HL-60 (cell line): ENCODE measurements at places on chromosomes 12 and 14.

- no peak for DNase-seq
Measured at GRCh38 chr14:103521438-103521950, 1.1 kb downstream of the CKB start.

- DNase-seq: peak; percentile 22
Measured at GRCh38 chr12:49578471-49579112, 10.7 kb upstream of the MCRS1 start.

DNA sequence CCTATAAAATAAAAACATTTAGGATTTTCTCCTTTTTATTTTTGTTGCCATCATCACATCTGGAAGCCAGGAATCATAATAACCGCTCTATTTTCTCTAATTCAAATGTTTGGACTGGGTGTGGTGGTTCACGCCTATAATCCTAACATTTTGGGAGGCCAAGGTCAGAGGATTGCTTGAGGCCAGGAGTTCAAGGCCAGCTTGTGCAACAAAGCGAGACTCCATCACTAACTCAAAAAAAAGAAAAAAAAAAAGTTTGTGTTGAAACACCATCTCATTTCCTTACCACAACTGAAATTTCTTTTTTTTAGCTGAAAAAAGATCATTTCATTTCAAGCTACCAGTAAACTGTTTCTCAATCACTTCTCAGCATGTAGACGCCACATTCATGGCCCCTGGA lies 8.8 kb upstream of the BAZ1A start:
- peak; percentile 25 for DNase-seq

- no peak for DNase-seq
Measured at GRCh38 chr14:20602583-20602982, 11.4 kb upstream of the RNASE12 start.

DNA sequence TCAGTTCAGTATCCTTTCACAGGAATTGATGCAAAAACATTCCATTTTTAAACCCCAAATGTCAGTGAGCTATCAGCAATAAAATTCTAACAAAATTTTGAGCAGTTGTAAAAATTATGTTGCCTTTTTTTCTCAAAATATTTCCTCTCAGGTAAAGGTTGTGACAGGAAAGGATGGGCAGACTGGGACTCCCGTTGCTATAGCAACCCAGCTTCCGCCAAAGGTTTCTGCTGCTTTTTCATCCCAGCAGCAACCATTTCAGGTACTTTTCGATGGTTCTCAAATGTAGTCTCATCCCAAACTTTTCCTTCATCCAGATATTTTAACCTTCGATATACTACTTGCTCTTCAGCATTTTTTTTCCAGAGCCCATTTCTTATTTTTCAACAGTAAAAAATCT lies 13.6 kb downstream of the EP400 start:
- DNase-seq: no peak

DNA sequence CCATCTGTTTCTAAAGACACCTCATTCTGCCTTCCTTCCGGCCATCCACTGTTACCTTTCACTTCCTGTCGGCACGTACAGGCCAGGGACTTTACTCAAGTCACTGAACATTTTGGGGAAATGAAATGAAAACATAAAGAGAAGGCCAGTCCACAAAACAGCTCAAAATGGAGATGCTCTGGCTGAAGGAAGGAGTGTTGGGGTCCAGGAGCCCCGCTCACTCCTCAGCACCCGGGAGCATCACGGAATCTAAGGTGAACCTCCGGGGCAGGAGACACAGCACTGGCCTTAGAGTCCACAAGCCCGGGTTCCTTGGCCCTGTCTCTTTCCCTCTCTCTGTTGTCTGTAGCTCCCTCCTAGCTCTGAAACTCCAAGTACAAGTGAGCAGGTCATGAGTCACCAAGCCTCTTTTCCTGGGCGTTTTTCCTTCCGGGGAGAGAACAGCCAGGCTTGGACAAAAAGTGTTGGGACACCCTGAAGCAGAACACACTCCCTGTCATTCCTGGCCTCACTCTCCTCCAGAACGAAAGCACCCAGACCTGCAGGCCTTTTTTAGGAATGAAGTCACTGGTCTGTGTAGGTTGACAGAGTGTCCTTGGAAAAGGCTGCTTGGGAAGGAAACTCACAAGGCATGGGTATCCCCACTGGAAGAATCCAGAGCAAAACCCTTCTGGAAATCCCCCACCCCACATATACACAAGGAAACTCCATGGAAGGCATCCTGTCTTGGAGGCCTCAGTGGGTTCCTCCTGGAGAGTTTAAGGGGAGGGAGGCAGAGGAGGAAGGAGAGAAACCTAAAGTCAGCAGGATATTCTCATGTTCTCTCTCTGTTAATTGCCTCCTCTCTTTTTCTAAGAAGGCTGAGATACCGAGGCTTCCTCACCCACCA lies 245.3 kb downstream of the ZFP36L1 start:
- no peak for DNase-seq

DNA sequence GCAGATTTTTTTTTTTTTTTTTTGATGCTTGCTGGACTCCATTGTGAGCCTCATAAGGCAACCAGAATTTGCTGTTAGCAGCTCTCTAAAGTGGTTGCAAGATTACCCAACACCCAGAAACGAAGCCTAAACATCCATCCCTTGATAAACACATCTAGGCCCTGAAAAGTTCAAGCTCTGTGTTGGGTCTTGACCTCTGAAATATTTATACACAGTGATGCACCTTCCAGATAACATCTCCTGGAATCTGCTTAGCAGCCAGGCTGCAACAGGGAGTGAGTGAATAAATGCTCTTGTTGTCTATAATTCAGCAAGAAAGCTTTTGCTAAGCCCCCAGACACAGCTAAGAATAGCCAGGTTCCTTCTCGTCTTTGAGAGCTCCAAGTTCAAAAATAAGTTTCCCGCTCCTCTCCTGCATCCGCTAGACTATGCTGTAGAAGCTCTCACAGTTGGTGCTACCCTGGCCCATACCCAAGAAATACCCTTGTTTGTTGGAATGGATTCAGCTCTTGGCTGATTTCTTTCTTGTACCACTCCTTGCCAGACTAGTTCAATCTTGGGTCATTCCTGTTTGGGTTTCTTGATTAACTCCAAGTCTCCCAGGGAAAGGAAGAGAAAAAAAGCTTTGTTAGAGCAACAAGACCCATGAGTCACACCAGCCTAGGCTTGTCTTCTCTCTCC lies 610.6 kb upstream of the TBX3 start:
- no peak for DNase-seq

- no peak for DNase-seq
Measured at GRCh38 chr12:105992849-105993740, 145.7 kb downstream of the NUAK1 start.

GRCh38 chr12:108526482-108527165 lies 11.5 kb downstream of the FICD start:
- no peak for DNase-seq

GRCh38 chr14:103423050-103423461 lies 37.8 kb downstream of the MARK3 start:
- DNase-seq: no peak

DNA sequence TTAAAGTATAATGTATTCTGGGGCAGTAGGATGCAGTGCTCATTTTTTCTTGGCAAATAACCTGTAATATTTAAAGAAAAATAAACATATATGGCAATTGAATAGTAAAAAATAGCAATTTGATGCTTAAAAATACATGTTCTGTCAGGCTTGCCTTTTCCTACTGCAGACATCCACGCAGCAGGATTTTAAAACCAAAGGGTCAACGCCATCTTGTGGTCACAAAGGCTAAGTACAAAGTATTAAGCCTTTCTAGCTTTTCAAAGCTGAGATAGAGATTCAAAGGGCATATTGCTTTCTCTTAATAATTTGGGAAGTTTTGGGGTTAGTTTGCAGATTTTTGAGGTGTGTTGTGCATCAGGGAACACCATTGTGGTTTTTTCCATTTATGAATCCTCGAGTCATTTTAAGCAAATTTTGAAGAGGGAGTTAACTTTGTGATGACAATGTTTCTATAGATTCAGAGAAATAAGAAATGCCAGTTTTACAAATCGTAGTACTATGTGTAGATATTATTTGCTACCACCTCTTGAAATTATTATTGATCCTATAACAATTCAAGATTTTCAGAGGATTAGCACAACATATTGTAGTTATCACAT lies 4.7 kb upstream of the CCER1 start:
- peak; percentile 36 for DNase-seq

DNA sequence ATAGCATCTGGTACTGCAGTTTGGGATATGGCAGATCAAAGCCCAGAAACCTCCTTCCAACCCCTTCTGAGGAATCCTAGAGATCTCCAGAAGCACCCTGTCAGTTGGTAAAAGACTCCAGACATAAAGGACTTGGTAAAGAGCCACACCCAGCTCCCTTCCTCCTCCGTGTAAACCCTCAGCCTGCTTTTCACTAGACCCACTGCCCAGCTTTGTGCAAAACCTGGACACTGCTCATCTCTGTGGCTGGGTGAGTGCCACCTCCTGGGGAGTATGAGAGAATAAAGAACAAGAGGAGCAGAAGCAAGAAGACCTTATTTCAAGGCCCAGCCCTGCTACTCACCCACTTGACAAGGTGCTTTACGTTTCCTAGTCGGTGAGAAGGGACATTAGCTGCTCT lies 33.0 kb downstream of the ANO2 start:
- no peak for DNase-seq

DNA sequence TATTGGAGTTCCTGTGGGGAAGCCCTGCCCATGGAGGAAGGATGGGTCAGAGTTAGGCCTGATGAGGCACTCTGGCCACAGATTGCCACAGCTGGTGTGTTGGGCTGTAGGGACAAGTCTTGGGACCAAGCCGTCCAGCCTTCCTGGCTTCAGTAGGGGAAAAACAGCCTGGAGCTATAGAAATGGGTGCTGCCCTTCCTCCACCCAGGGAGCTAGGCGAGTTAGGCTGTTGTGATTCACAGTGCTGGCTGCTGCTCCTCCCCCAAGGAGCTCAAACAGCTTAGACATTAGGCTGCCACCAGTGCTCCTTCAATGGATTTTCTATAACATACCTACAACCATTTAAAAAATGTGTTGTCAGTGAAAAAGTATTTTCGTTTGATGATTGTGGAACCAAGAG lies 274.3 kb downstream of the RPL10L start:
- DNase-seq: no peak

DNA sequence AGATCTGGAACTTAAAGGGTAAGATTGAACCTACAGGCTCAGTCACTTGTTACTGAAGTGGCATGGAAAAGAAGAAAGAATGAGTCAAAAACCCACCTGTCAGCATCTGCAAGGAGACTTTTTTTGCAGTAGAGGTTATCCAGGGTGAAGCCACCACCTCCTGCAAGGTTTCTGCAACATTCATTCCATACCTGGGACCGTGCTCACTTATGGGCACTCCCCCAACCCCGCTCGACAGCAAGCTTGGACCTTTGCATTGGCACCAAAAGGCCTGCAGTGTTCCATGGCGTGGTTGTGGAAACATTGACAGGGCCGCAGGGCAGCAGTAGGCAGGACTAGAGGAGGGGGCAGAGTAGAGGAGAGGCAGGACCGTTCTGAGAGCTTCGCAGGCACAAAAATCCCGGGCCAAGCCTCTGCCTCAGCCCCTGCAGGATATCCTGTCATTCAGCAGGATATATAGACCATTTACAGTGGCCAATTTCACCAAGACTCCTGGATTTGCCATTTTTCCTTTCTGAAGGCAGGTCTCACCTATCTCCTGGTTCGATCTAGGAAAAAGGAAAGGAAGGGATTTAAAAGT lies at the start of gene STAB2:
Gene STAB2, plus strand, starts transcription at position 483 of the 580 bp plus-strand sequence. CDS start 204 bp downstream, outside the sequence.
- DNase-seq: no peak

- DNase-seq: no peak
Measured at GRCh38 chr14:96130854-96131253, 73.8 kb upstream of the BDKRB2 start.

DNA sequence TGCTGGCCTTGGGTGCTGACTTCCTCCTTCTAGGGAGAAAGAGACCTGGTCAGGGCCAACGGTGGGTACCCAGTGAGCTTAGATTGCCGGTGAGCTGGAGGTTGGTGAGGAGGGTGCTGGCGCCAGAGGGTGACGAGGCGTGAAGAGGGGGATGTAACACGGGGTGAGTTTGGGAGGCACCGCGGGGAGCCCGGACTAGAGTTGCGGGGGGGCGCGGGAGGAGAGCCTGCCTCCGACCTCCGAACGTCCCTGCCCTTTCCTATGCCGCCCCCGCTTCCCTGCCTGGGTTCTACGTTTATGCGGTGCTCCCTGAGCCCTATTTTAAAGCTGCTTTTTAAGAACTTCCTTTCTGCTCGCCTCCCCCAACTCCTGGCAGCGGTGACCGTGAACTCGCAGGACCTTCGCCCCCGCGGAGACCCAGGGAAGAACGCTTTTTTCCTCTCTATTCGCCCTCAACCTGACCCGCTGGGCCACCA lies 18.6 kb downstream of the OR6S1 start:
- DNase-seq: no peak

DNA sequence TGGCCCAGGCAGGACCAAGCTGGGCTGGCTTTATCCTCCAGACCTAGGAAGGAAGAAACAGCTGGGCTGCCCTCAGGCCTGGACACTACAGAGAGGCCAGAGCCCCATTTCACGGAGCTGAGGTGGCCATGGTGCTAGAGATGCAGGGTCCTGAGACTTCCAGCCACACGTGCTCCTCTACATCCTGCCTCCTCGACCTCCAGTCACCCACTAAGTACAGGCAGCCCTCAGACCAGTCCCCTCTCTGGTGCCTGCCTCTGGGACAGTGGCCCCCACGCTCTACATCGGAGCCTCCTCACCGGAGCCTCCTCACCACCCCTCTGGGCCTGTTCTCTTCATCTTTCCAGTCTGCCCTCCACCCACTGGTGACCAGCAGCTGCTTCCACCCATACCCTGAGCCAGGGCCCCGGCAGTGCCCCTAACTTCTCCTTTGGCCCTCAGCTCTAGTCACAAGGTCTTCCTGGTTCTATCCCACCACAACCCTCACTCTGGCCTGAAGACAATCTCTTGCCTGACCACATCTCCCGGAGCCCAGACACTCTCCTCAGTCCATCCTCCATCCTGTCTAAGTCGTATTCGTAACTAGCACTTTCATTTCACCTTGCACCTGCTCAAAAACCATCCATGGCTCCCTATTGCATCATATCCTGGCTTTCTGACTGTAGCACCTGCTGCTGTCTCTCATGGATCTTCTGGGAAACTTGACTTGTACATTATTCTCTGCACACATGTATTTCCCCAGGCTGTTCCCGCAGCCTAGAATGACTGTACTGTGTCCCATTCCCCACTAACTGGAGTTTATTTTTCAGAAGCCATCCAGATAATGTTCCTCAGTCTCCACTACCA lies 43.9 kb downstream of the DIO3 start:
- no peak for DNase-seq

GRCh38 chr12:108838194-108839017 lies 19.0 kb downstream of the SSH1 start:
- DNase-seq: peak; percentile 89
